Smooth muscle cell of the pulmonary artery (primary cell): ENCODE measurements at places on chromosomes 4 and X. TPM values are rescaled to one million over a fixed set of nuclear protein-coding genes. Genes with fewer than 3 reads are reported as not detected.

CABS1 gene
- not detected in 2 replicates for total RNA-seq

MAGEB17 gene
- not detected in 2 replicates for total RNA-seq

PRKG2 gene
- 0.36 and 1.8 TPM in 2 replicates for total RNA-seq

PAGE4 gene
- not detected in 2 replicates for total RNA-seq

FAM184B gene
- total RNA-seq: 0.07 and 0.10 TPM in 2 replicates

CXCL11 gene
- total RNA-seq: not detected in 2 replicates

ZNF185 gene
- 4.8 and 10.7 TPM in 2 replicates for total RNA-seq

ZBTB49 gene
- 2.6 and 3.3 TPM in 2 replicates for total RNA-seq
